SW480 (cell line): ENCODE measurements at places on chromosomes 6 and 20.
A peak's percentile ranks its signal among the peaks of the same experiment; 100 is the strongest.

DNA sequence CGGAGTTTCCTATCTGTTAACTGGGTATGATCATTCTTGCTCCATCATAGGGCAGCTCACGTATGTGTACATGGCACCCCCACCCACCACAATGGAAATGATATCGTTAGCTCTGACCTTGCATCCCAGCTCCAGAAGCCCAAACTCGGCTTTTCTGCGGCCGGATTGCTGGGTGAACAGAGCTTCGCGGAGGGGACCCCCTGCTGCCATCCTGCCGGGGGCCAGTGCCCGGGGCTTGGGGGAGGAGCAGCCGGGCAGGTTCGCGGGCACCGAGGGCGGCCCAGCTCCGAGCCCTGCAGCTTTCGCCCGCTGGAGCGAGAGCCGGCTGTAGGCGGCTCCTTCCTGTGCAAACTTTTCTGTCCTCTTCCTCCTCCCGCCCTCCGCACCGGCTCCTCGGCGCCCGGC lies 24.9 kb upstream of the FUCA2 start:
- peak; percentile 50 for DNase-seq

- DNase-seq = no peak
Measured at GRCh38 chr6:72675396-72675795, 53.5 kb downstream of the KCNQ5 start.

GRCh38 chr6:169650241-169650958 lies 51.4 kb downstream of the WDR27 start:
- DNase-seq = no peak

DNA sequence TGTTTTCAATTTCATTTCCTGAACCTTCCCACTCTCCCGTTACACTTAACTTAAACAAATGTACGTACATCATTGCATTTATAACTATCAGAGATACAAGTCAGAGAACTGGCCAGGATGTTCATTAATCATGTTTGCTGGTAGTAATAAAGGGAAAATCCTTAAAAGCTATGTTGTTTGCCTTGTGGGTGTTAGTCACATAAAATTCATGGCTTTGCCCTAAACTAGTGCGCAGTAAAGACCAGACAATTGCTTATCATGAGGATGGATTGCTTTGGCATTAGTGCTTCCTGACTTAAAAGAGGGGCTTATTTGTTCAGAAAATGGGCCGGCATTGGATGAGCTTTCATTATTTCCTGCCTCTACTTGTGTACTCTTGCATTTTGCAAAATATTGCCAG lies 1037.3 kb upstream of the FLRT3 start:
- no peak for DNase-seq

DNA sequence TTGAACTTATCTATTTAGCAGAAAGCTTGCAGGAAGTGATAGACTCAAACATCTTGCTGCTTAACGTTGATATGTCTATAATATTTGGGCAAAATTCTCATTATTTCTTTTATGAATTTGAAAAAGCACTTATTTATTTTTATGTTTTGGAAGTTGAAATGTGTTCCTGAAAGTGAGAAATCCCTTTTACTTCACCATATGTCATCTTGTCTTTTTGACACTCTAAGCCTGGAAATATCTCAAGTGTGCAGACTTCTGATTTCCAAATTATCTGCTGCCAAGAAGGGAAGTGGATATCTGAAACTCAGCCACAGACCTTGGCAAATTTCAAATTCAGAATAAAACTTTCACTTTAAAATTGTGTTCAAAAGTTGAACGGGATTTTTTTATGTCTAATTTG lies 368.7 kb upstream of the MANEA start:
- no peak for DNase-seq

DNA sequence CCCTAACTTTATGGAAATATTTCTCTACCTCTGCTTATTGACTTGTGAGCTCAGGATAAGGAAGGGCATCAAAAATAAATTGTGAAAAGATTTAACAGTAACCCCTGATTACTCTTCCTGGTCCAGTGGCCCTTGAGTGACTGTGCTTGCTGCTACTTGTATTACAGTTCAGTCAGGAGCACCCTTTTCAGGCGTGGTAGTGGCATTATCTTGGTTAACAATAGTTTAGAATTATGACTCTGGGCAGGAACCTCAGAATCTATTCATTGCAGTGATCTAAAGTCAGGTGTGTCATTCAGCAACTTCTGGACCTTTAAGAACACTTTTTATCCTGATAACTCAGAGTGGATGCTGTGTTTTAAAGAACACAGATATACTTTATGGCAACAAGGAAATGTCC lies 43.4 kb downstream of the FAM135A start:
- DNase-seq = no peak
